Astrocyte (in vitro differentiated cells and primary cell): ENCODE measurements at places on chromosomes 1 and 21. TPM values are rescaled to one million over a fixed set of nuclear protein-coding genes. Genes with fewer than 3 reads are reported as not detected.

Gene FLG2
- total RNA-seq = not detected in 2 replicates

DNA sequence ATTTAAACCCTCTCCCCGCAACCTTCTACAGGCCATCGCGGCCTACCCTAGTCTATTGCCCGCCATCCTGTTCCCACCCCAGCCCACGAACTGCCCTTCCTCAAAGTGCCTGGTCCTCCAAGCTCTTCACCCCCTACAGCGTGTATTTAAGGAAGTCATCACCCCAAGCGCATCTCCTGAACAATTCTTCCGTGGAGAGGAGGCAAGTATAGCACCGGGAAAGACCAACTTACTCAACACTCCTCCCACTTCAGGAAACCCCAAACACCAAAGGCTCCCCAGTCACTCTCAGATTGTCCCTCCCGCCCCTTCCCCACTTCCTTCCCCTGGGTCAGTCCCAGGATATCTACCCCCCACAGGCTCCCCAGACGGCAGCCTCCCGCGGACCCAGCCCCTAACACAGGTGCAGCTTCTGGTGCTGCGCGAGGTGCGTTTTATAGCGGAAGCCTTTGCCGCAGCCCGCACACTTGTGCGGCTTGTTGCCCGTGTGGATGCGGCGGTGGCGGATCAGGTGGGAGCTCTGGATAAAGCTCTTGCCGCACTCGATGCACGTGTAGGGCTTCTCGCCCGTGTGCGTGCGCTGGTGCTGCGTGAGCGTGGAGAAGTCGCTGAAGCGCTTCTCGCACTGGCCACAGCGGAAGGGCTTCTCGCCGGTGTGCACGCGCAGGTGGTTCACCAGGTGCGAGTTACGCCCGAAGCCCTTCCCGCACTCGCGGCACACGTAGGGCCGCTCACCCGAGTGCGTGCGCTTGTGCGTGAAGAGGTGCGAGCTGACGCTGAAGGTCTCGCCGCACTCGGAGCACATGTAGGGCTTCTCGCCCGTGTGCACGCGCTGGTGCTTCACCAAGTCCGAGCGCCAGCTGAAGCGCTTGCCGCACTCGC is 25.5 kb downstream of the ZNF697 start:
- H3K27ac ChIP-seq = no peak overlapping the region
- no peak overlapping the region for H3K4me3 ChIP-seq
- no peak for DNase-seq
- H3K27me3 ChIP-seq = no peaks in the 10 kb centered on the region

DNA sequence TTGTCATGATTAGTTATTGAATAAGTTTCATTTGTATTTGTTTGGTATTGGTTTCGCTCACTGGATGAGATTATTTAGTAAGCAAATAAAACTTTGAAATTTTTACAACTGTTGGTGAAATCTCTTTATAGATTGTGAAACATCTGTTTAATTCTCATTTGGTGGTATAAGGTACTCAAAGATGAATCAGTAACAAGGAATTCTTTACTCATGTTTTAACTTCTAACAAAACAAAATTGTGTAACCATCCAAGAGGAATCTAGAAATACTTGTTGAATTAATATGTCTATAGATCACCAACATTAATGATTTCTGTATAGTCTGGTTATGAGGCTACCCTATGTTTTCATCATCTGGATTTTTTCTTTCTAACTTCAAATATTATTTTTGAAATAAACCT is 62.8 kb upstream of the USP25 start:
- H3K27ac ChIP-seq = no peak overlapping the region
- no peak overlapping the region for H3K4me3 ChIP-seq
- no peaks in the 10 kb centered on the region for H3K27me3 ChIP-seq
- no peaks in the 10 kb centered on the region for H3K36me3 ChIP-seq
- H3K4me1 ChIP-seq = no peaks in the 10 kb centered on the region

DNA sequence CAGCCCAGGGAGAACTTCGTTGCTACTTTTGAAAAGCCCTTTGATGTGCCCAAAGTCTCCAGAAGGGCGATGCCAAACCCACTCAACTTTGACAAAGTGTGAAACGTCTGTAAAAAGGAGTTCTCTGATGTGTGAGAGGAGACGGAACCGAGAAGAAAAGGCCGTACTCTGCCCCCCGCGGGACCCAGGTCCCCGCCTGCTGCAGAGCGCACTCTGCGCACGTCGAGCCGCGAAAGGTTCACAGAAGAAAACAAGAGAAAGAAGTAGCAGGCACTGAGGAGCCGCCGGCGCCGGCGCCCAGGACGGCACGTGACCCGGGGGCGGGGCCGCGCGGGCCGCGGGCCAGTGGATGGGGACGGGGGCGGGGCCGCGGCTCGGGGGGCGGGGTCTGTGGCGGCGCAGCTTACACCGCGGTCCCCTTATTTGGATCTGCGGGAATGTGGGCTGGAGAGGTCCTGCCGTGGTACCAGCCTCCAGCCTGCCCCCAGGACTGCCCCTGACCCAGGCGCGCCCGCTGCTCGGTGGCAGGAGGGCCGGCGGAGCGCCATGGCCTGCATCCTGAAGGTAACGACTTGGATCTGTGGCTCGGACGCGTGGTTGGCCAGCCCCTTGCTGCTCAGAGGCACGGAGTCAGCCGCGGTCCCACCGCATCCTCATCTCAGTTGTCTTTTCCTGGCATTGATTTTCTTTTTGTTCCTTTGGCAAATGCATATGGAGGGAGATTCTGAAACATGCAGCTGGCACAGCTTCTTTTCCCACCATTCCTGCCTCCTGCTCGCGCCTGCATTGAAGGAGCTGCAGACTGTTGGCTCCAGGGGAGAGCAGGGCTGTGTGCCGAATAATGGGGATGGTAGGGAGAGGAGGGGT is at the start of gene ST6GALNAC3:
TSS of gene ST6GALNAC3 (plus strand) at position 426 of the 867 bp plus-strand sequence.
- no peak within 1 kb of the TSS for H3K27ac ChIP-seq
- H3K27me3 ChIP-seq = peaks cover 3% of the 10 kb centered on the region
- peak within 1 kb of the TSS; percentile 63 for H3K4me3 ChIP-seq
- H3K36me3 ChIP-seq = no peaks in the 10 kb centered on the region

Gene HEYL
- total RNA-seq = 1.1 and 3.1 TPM in 2 replicates

GRCh38 chr1:82177192-82177591 is 376.5 kb downstream of the ADGRL2 start:
- H3K27ac ChIP-seq = no peak overlapping the region
- no peaks in the 10 kb centered on the region for H3K4me1 ChIP-seq
- DNase-seq = peak; percentile 48
- no peak overlapping the region for H3K4me3 ChIP-seq

DNA sequence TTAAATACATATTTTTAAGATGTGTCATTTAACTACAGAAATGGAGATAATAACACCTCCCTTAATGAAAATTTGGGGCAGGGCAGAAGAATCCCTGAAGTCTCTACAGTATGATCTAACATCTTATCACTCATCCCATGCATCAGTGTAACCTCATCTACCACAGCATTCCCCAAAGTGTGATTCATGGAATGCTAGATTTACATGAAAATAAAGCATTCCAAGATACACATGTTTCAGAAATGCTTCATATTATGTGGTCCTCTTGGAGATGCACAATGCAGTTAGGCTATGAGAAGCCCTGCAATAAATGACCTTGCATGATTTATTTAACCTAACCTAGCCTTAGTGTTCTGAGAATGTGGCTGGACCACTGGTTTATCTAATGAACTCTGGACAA is 166.9 kb upstream of the SYT6 start:
- no peak overlapping the region for H3K4me3 ChIP-seq
- no peaks in the 10 kb centered on the region for H3K36me3 ChIP-seq
- H3K27me3 ChIP-seq = no peaks in the 10 kb centered on the region
- peak; percentile 96 for DNase-seq

Gene NDUFV3
- 42.5 and 45.7 TPM in 2 replicates for total RNA-seq

Gene STPG1
- 9.2 and 9.5 TPM in 2 replicates for total RNA-seq

DNA sequence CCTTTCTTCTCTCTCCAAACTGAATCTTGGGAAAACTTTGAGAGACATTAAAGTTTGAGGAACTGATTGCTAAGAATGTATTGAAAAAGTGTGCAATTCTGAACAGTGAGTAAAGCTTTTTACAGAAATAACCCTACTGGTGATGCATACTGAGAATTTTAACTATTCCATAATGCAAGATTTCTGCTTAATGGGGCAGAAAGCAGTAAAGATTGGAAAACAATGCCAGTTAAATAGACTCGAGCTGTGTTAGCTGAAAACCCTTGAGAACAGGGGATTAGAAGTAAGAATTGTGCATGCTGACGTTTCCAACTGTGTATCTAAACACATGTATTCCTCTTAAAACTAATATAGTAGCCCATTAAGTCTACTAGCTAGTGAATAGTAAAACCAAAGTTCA is 1500.2 kb upstream of the PRMT6 start:
- H3K4me1 ChIP-seq = no peaks in the 10 kb centered on the region
- no peak overlapping the region for H3K4me3 ChIP-seq
- no peak overlapping the region for H3K27ac ChIP-seq
- no peak for DNase-seq
- no peaks in the 10 kb centered on the region for H3K27me3 ChIP-seq

Gene KCNE1
- 0.43 and 0.73 TPM in 2 replicates for total RNA-seq

Gene CR1L
- total RNA-seq = not detected in 2 replicates

DNA sequence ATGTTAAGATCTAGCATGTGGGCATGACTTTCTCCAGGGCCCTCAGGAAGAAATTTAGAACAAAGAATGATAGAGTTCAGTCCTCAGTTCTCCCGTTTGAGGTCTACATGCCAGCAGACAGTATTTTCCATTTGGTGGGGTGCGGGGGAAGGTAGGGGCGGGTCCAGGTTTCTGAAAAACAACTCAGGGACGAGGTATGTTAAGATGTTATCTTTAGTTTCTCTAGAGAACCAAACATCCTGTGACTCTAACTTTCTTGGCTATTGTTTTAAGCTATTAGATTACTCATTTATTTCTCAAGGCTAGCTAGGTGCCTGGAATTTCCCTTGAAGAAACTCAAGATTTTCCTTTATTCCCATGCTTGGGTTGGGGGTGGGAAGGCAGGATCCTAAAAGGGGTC is 42.3 kb upstream of the SYT14 start:
- H3K27me3 ChIP-seq = no peaks in the 10 kb centered on the region
- H3K4me3 ChIP-seq = peak overlapping the region; percentile 26
- H3K36me3 ChIP-seq = no peaks in the 10 kb centered on the region
- peak; percentile 95 for DNase-seq
- peaks cover 42% of the 10 kb centered on the region for H3K4me1 ChIP-seq

DNA sequence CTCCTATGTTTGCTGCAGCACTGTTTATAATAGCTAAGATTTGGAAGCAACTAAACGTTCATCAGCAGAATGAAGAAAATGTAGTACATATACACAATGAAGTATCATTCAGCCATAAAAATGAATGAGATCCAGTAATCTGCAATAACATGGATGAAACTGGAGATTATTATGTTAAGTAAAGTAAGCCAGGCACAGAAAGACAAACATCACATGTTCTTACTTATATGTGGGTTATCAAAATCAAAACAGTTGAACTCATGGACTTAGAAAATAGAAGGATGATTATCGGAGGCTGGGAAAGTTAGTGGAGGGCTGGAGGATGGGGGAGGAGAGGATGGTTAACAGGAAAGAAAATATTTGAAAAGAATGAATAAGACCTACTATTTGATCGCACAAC is 1017.6 kb downstream of the KCNT2 start:
- peak overlapping the region; percentile 95 for H3K27ac ChIP-seq
- no peaks in the 10 kb centered on the region for H3K36me3 ChIP-seq
- peak; percentile 25 for DNase-seq
- H3K4me1 ChIP-seq = peaks cover 11% of the 10 kb centered on the region
- H3K4me3 ChIP-seq = no peak overlapping the region

GRCh38 chr21:46191686-46192575 is 7.7 kb upstream of the SPATC1L start:
- no peak overlapping the region for H3K27ac ChIP-seq
- no peak overlapping the region for H3K4me3 ChIP-seq
- peaks cover 7% of the 10 kb centered on the region for H3K36me3 ChIP-seq
- H3K4me1 ChIP-seq = peaks cover 34% of the 10 kb centered on the region

- H3K36me3 ChIP-seq = no peaks in the 10 kb centered on the region
- no peak for DNase-seq
- H3K27ac ChIP-seq = no peak overlapping the region
- H3K4me1 ChIP-seq = no peaks in the 10 kb centered on the region
- peaks cover 25% of the 10 kb centered on the region for H3K27me3 ChIP-seq
- H3K4me3 ChIP-seq = no peak overlapping the region
These were observed 9.9 kb downstream of the TP73 start for GRCh38 chr1:3662080-3662671.

Gene ARHGEF19
- 5.7 and 7.4 TPM in 2 replicates for total RNA-seq

Gene ALG14
- total RNA-seq = 6.9 and 8.1 TPM in 2 replicates

Gene ANKRD45
- 1.4 and 1.8 TPM in 2 replicates for total RNA-seq

- H3K27ac ChIP-seq = no peak overlapping the region
- no peaks in the 10 kb centered on the region for H3K27me3 ChIP-seq
- H3K4me1 ChIP-seq = peaks cover 31% of the 10 kb centered on the region
These were observed 40.6 kb downstream of the MRPL39 start for GRCh38 chr21:25566645-25567044.
